LoVo (cell line): ENCODE measurements at places on chromosomes 6 and 20.

DNA sequence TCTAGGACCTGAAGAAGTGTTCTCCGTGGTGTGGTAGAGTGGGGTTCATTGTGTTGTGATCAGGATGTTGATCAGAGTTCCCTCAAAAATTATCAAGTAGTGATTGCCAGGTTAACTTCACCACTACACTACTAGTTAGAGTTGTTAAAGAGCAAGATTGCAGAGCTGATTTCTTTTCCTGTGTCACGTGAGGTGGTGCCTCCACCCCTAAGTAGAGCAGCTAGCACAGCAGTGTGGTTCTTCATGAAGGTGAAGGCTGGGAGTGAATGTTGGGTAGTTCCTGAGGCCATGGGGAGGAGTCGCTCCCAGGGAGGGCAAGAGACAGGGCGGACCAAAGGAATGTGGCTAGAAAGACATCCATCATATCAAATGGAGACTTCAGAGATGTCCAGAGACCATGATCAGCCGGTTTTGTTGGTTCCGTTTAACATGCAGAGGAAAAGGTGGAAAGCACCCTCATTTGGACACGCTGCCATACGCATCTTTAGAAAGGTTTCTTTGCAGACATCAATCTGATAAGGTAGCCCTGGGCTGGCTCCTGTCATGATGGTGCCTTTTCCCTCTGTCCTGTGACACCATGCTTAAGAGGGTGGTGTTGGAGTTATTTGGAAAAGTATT, 79.2 kb upstream of the IYD start:
- DNase-seq, result no peak

GRCh38 chr6:101445527-101445926, 52.0 kb downstream of the GRIK2 start:
- DNase-seq, result no peak

DNA sequence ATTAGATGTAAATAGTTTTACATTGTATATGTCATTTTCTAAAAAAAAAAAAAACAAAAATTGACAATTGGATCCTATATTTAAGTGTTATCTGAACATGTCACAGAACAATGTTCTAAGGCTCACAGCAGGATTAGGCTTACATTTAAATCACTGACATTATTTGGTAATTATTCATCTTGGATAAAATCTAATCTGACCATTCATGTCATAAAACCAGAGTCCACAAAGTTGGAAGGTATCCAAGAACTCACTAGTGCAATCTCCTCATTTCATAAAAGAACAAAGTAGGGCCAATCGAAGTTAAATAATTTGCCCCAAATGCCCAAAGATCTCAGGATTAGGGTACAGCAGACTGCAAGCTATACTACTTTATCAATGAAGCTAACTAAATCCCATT, 73.0 kb downstream of the PDSS2 start:
- DNase-seq, result peak; percentile 15

- DNase-seq, result no peak
Observed at GRCh38 chr20:41147767-41148191, 10.4 kb downstream of the PLCG1 start.

DNA sequence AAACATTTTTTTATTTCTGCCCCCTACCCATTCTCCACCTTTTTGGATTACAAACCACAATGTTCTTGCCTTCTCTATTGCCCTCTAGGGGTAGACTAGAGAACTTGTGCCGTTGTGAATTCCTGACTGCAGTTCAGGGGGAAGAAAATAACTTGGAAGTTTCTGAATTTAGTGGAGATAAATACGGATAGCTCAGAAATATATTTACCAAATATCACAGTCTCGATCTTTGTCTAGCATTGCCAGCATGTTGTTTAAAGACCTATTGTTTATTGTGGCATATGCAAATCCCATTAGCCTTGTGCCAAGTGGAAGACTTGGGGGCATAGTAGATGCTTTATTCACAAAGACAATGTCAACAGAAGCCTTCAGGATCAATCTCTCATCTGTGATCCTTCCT, 154.1 kb upstream of the MMS22L start:
- peak; percentile 18 for DNase-seq

- DNase-seq, result no peak
Observed at GRCh38 chr6:141492521-141493284, 640.0 kb upstream of the GJE1 start.

DNA sequence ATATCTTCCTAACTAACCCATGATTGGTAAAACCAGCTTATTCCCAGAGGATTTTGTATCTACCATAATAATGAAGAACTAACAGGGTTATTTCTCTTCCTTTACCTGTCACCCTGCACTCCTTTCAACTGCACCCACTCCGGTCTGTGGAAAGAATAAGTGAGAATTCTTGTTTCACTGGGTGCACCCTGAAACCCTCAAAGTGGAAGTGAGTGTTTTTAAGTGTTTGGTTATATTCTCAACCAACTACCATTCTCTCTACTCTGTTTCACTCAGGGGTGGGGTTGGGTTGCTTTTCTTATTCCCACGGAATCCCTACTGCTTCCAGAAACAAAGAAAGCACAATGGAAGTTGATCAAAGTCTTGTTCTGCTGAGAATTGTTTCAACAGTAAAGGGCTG, 42.6 kb upstream of the KHDRBS2 start:
- no peak for DNase-seq

- DNase-seq, result peak; percentile 23
Observed at GRCh38 chr20:52060794-52061714, 130.5 kb downstream of the ZFP64 start.

DNA sequence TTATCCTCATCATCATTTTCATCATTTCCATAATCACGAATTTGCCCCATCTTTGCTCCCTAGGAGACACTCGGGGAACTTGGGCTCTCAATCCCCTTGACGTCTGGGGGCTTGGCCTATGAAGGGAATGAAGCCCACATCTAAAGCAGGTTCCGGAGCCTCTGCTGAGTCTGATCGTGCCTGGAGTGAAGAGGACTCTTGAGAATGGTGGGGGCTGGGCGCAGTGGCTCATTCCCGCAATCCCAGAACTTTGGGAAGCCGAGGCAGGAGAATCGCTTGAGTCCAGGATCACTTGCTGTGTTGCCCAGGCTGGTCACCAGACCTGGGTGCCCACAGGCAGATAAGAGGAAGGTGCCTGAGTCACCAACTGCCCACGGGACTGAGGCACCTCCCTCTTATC, 114.5 kb downstream of the SYCP2 start:
- no peak for DNase-seq

GRCh38 chr6:15065261-15065989, 180.4 kb upstream of the JARID2 start:
- DNase-seq, result no peak
